ENCODE measurements at places on chromosomes 6 and 20. TPM values are rescaled to one million over a fixed set of nuclear protein-coding genes. Genes with fewer than 3 reads are reported as not detected.

The RIMS1 gene
- total RNA-seq = 17.1 TPM

The ZBP1 gene
- total RNA-seq = not detected

The MYL9 gene
- total RNA-seq = 19.7 TPM

The CTNNBL1 gene
- total RNA-seq = 27.6 TPM

The TMEM30A gene
- total RNA-seq = 183 TPM

The RBPJL gene
- not detected for total RNA-seq

The ID1 gene
- 84.8 TPM for total RNA-seq

Data from regular cardiac myocyte (primary cell).